COR-L47 (cell line): ENCODE measurements at places on chromosomes 4 and X.

DNA sequence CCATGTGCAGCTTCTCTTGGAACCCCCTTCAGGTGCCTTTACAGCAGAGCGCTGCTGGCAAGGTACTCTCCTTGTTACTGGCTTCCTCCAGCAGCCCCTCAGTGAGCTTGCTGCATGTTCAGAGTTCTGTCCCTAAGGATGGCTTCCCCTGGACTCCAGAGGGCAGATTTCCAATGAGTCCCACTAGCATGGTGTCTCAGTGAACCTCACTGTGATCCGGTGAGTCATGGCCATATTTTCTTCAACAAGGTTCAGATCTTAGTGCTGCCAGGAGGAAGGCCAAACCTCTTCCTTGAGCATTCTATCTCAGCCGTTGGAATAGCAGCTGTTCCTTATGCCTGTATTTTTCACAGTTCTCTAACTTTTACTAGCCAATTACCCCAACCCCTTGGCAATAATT lies 98.8 kb downstream of the CASK start:
- no peak for DNase-seq

DNA sequence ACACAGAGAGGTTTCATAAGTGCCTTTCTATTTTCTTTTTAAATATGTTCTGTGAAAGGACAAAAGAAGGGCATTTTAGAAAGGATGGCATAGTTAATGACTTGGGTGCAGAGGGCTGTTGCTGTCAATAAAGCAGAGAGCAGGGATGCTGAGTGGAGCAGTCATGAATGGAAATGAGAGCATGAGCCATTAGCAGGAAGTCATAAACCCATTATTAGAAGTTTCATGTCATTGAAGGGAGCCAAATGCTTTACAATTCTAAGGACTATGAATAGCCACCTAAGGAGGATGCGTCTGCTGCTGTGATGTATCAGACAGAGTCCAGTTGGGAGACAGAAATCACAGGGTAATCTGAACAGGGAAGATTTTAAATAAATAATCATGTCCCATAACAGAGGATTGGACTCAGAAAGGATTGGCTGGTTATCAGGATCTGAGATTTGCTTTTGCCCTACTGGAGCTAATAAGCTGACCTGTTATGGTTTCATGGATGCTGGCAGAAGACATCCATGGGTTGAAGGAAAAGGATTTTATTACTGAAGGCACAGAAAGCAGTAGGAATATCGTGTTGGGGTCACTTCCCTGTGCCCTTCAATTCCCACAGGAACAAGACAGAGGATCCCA lies 47.5 kb upstream of the WDR19 start:
- no peak for DNase-seq

DNA sequence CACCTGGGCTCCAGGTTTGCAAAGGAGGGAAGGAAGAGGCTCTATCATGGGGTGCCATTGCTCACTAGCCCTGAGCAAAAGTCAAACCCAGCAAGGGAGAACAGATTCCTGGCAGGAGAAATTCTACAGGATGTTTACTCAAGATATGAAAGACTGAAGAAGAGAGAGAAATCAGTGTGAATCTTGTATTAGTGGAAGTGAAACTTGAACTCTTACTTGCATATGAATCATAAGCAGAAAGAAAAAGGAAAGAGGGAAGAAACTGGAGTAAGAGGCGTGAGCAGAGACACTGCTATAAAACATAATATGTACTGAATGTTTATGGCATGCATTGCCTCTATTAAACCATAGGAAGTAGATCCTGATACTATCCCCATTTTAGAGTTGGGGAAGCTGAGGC lies 60.9 kb downstream of the C4orf46 start:
- DNase-seq, result no peak

DNA sequence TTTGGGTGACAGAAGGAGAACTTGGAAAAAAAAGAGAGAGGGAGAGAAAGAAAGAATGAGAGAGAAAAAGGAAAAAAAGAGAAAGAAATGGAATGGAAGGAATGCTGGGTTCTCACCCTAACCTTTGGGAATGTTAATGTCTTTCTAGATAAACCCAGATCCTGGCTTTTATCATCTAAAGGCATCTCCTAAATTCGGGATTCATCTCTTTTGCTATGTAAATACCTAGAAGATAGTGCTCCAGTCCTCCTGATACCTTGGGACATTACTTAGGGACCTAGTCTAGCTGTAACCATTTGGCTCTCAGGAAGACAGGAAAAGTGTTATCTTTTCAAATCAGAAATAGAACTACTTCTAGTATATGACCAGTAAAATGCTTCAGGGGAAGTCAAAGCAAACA lies 15.8 kb upstream of the SPCS3 start:
- DNase-seq, result no peak
